ENCODE measurements at places on chromosomes 6 and 20. TPM values are rescaled to one million over a fixed set of nuclear protein-coding genes. Genes with fewer than 3 reads are reported as not detected.

DNA sequence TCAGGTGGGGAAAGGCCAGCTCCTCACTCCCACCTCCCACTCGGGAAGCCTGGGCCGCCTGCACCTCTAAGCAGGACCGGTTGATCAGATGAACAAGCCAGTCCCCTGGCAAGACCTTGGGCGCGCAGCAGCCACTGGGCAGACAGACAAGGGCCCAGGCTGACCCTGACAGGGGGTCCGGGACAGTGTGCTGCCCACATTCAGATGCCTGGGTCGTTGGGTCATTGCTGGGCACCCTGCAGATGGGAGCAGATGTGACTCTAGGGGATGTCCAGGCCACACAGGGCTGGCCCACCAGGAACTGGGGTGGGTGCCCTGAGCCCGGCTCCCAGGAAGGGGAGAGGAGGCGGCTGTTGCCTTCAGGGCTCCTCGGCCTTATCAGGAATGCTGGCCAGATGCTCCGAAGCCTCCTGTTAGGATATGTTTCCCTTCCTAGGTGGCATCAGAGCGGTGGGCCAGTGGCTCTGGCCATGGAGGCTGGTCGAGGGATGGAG is 17.3 kb upstream of the FRMD1 start:
- no peaks in the 10 kb centered on the region for H3K36me3 ChIP-seq
- H3K27me3 ChIP-seq: no peaks in the 10 kb centered on the region
- DNase-seq: no peak
- no peaks in the 10 kb centered on the region for H3K4me1 ChIP-seq

DNA sequence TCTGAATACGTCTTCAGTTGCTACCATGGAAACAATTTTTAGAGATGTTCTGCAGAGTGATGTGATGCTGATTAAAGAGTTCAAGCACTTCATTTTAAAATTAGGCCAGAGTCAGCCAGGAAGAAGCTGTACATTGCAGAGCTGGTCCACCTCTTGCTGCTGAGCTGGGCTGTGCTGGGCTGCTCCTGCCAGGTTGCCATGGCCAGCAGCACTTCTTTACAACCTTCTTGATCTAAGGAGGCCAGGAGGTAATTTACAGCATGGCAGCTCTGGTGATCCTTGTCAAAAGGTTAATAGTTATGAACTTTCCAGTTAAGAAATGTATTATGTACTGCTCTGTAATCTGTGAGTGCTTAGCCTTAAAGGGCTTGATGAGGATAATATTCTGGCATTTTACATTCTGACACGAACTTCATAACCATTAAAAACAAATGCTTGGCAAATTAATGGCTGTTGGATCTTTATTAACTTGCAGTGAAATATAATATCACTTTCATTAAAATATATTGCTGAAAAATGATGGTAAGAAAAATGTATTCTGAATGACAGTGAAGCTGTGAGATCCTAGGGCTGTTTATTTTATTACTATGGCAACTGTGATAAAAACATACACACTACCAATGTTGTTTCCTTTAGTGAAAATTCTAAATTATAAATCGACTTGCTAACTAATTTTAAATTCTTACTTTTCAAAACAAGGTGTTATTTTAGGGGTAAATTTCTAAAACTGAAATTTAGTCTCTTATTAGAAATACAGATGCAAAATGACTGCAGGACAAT is 259.7 kb downstream of the RFPL4B start:
- H3K4me1 ChIP-seq: no peaks in the 10 kb centered on the region
- H3K4me3 ChIP-seq: no peak overlapping the region
- no peak for DNase-seq
- H3K27ac ChIP-seq: no peak overlapping the region

DNA sequence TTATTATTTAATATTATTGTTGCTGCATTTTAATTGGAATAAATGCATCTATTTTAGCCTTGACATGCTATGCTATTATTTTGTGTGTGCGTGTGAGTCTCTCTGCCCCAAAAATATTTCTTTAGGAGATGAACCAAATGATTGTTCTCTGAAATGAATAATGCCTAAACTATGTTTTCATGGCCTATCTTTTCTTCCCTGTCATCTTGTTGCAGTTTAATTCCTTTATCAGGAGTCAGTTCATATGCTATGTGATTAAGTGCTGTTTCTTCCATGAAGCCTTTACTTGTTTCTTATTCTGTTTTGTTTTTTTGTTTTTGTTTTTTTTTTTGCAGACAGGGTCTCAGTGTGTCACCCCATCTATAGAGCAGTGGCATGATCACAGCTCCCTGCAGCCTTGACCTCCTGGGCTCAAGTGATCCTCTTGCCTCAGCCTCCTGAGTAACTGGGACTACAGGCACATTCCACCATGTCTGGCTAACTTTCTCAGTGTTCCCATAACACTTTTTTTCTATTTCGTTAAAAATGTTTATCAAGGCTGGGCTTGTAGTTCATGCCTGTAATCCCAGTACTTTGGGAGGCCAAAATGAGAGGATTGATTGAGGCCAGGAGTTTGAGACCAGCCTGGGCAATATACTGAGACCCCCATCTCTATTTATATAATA is 25.7 kb downstream of the TPX2 start:
- H3K4me1 ChIP-seq: no peaks in the 10 kb centered on the region
- H3K27me3 ChIP-seq: no peaks in the 10 kb centered on the region
- no peak overlapping the region for H3K4me3 ChIP-seq
- peaks cover 91% of the 10 kb centered on the region for H3K36me3 ChIP-seq
- DNase-seq: no peak

- no peaks in the 10 kb centered on the region for H3K27me3 ChIP-seq
- H3K36me3 ChIP-seq: no peaks in the 10 kb centered on the region
- DNase-seq: peak; percentile 72
Measured at GRCh38 chr6:34027445-34027936, 118.4 kb downstream of the GRM4 start.

DNA sequence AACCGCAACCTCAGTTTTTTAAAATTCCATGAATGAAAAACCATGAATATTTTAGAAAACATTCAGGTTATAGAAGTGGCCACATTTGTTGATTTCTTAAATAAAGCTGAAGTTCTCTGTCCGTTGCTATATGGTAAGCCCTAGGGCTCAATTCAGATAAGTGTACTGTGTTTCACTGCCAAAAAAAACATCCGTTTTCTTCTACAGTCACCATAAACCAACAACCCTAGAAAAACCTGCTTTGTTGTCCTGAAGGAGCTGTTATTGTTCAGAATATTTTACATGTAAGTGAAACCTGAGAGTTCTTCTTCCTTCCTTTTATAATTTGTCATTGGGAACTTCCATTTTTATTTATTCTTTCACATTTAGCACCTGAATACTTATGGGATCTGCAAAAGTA is 274.1 kb downstream of the TFAP2A start:
- no peaks in the 10 kb centered on the region for H3K36me3 ChIP-seq
- no peaks in the 10 kb centered on the region for H3K4me1 ChIP-seq
- H3K27me3 ChIP-seq: no peaks in the 10 kb centered on the region
- H3K4me3 ChIP-seq: no peak overlapping the region

DNA sequence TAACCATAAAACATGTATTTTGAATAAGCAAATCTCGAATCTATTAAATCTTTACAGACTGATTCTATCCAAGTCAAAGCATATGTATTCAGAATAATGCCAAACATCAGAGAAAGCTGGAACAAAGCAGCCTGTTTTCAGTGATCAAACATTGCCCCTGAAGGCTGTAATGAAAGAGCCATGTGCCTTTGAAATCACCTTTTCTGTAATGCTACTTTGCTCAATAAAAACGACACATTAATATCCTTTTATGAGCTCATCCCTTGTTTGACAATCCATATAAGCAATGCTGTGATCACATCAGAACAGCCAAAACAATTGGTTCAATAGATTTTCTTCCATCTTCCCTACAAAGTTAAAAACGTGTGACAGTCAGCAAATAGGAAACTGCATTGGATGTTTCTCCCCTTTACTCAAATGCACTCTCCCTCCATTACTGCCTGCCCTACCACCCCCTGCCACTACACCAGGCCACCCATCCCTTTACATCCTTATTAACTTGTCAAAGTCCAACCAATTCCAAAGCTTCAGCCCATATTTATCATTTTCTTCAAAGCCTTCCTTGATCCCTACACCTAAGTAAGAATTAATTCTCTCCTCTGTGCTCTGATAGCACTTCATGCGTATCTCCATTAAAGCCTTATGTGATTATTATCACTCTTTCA is 42.0 kb downstream of the THEMIS start:
- no peaks in the 10 kb centered on the region for H3K36me3 ChIP-seq
- no peak overlapping the region for H3K27ac ChIP-seq
- no peak for DNase-seq
- H3K27me3 ChIP-seq: no peaks in the 10 kb centered on the region

- H3K36me3 ChIP-seq: no peaks in the 10 kb centered on the region
- H3K4me3 ChIP-seq: no peak overlapping the region
- no peak overlapping the region for H3K27ac ChIP-seq
- peaks cover 10% of the 10 kb centered on the region for H3K4me1 ChIP-seq
- DNase-seq: no peak
Measured at GRCh38 chr6:47153404-47153755, 111.2 kb upstream of the ADGRF1 start.

DNA sequence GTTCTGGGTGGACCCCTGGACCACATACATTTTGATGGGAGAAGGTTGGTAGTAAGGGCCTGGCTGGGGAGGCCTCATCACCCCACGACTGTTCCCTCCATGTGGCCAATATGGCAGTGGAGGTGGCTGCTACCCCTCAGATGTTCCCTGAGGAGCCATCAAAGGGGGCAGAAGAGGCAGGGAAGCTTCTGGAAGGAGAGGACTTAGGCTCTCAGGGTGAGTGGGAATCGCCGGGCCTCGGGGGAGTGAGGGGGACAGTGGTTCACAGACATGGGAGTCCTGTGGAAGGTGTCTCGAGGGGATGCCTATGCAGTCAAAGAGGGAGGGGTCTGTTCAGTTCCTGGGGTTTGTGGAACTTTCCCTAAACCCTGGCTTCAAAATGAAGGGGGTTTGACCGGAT is 32.9 kb upstream of the FRMD1 start:
- no peak overlapping the region for H3K4me3 ChIP-seq
- no peaks in the 10 kb centered on the region for H3K4me1 ChIP-seq
- DNase-seq: no peak

DNA sequence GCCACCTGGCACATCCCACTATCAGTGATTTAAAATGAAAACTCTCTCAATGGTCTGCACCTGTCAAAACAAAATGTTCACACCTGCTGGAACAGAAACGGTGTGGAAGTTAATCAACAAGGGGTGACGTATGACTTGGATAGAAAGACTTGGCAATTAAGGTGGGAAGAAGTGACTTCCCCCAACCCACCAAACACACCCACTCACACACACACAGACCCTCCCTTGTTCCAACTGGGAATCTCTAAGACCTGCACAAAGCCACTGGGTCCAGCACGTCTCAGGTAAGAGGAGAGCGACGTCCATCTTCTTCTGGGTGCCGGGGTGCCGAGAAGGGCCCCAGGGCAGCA is 25.1 kb upstream of the TCFL5 start:
- peak overlapping the region; percentile 66 for H3K27ac ChIP-seq
- peaks cover 49% of the 10 kb centered on the region for H3K36me3 ChIP-seq
- H3K27me3 ChIP-seq: no peaks in the 10 kb centered on the region
- H3K4me1 ChIP-seq: peaks cover 31% of the 10 kb centered on the region

- peaks cover 16% of the 10 kb centered on the region for H3K4me1 ChIP-seq
- DNase-seq: peak; percentile 63
Measured at GRCh38 chr20:10217721-10218410, 764 bp upstream of the SNAP25 start.

- no peak for DNase-seq
- H3K4me3 ChIP-seq: no peak overlapping the region
- H3K4me1 ChIP-seq: no peaks in the 10 kb centered on the region
- peaks cover 16% of the 10 kb centered on the region for H3K36me3 ChIP-seq
- H3K27ac ChIP-seq: no peak overlapping the region
Measured at GRCh38 chr20:32333181-32333987, 24.7 kb upstream of the ASXL1 start.

- no peak overlapping the region for H3K27ac ChIP-seq
- peaks cover 3% of the 10 kb centered on the region for H3K27me3 ChIP-seq
- H3K4me1 ChIP-seq: no peaks in the 10 kb centered on the region
- H3K36me3 ChIP-seq: no peaks in the 10 kb centered on the region
- no peak for DNase-seq
Measured at GRCh38 chr6:40640599-40641227, 53.5 kb upstream of the LRFN2 start.

DNA sequence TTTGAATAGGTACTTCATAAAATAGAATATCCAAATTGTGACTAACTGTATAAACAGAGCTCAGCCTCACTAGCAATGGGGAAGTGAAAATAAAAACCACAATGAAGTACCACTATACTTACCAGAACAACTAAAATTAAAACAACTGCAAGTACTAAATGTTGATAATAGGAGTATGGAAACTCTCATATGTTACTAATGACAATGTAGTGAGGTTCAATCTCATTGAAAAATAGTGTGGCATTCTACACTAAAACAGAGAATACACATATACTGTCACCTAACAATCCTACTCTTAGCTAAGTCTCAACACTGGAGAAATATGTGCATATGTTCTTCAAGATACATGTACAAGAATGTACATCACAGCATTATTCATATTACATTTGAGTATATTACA is 132.0 kb upstream of the CARMIL1 start:
- H3K4me3 ChIP-seq: no peak overlapping the region
- no peak for DNase-seq
- no peaks in the 10 kb centered on the region for H3K36me3 ChIP-seq

DNA sequence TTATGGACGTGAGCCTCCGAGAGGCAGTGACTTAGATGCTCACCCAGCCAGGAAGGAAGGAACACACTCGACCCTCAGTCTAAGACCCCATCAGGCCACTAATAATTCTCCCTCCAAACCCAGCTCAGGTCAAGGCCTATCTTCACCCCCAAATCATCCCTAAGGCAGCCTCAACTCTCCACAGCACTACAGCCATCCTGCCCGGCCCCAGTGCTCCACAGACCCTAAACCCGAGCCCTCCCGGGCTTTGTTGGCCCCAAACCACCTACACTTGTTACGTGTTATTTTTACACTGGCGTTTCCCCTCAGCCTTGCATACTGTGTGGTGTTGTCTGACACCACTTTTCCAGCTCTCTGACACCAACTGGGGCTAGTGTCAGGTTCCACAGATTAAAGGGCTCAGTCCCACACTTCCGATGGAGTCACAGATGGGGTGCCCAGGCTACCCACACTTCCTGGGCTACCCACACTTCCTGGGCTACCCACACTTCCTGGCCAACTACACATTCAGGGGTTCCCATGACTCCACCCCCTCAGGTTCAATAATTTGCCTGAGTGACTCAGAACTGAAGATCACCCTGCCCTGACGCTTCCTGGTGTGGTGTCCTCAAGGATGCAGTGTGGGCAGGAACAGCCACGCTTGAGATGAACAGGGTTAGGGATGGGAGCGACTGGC is 25.3 kb downstream of the RBCK1 start:
- H3K27me3 ChIP-seq: no peaks in the 10 kb centered on the region
- H3K4me1 ChIP-seq: no peaks in the 10 kb centered on the region
- H3K4me3 ChIP-seq: no peak overlapping the region
- no peak for DNase-seq
- H3K36me3 ChIP-seq: peaks cover 38% of the 10 kb centered on the region
- no peak overlapping the region for H3K27ac ChIP-seq

- no peak overlapping the region for H3K4me3 ChIP-seq
- peaks cover 49% of the 10 kb centered on the region for H3K27me3 ChIP-seq
- H3K4me1 ChIP-seq: no peaks in the 10 kb centered on the region
- no peak for DNase-seq
Measured at GRCh38 chr20:63421094-63421692, 51.3 kb downstream of the KCNQ2 start.

THEMIS gene
- not detected for total RNA-seq

PLA2G7 gene
- total RNA-seq: not detected

PGC gene
- not detected for total RNA-seq

POU5F1 gene
- total RNA-seq: not detected

ID1 gene
- 24.6 TPM for total RNA-seq

GPR63 gene
- 4.1 TPM for total RNA-seq

SLC35B2 gene
- total RNA-seq: 45.8 TPM

DLGAP4 gene
- 58.6 TPM for total RNA-seq

LINC00237 gene
- total RNA-seq: not detected

SLC52A3 gene
- not detected for total RNA-seq

UBD gene
- not detected for total RNA-seq

DDO gene
- total RNA-seq: not detected

SLC35D3 gene
- not detected for total RNA-seq

Measured in A673 (cell line).